ENCODE measurements at places on chromosomes 4 and X.
A peak's percentile ranks its signal among the peaks of the same experiment; 100 is the strongest.

DNA sequence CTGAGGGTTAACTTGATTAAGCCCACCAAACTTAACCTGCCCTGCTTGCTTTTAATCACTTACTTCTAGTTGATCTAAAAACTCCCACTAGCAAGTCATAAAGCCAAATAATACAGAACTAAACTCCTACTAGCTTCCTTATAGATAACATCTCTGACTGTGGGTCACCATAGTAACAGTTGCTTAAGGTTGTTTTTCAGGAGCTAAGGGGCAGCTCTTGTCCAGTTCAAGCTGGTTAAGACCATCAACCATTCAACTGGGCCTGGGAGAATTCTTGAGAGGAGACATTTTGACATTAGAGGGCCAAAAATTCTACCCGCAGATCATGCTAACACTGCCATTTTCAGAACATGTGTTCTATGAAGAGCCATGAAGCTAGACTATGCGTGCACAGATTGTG, 67.0 kb downstream of the UCHL1 start:
- DNase-seq: no peak

DNA sequence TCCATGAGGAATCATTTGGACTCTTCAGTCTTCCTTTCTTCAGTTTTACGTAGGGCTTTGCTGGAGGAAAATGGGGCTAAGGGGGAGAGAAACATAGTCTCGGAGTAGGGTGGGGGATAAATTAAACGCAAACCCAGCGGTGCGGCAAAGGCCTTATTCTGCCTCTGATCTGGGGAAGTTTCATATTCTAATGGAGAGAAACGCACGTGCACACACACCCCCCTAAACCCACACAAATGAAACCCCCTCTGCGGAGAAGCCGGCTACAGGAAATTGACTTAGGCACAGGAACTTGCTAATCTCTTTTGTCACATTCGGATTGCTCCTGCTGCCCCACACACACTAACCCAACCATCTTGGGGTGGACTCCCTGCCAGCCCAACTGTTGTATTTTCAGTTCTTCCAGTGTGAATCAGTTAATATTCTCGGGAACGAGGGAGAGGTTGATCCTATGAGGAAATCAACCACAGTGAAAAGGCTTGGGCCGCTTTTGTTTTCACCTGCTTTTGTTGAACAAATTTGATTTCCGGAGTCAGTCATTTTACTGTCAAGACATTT, at the start of gene RHOH:
Gene RHOH (plus strand): TSS at position 308 of the 558 bp plus-strand sequence. CDS start 46,356 bp downstream, outside the sequence.
- peak; percentile 55 for DNase-seq

- no peak for DNase-seq
These were observed 52.3 kb downstream of the IL1RAPL2 start for GRCh38 chrX:104618106-104618895.

DNA sequence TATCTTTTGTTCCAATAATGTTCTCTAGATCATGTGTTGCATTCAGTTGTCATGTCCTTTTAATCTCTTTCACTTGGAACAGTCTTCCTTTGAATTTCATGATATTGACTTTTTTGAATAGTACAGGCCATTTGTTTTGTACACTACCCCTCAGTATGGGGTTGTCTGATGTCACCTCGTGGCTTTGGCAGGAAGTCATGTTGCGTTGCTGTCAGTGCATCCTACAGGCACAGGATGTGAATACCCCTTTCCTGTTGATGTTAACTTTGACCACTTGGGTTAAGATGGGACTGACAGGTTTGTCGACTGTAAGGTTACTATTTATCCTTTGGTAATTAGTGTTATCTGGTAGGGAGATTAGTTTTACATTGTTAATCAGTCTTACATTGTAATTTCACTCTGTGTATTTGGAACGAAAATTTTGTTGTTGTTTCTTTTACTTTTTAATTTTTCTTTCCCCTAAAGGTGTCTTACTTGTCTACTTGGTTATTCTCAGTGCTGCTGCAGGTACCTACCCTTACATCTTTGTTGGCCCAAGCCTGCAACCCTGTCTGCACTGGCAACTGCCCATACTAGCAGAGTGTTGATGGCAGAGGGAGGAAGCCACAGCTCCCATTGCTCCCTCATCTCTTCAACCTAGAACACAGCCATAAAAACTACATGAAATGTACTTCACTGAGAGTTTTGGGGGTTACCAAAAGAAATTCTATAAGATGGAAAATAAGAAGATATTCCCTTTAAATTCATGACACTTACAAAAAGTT, 14.7 kb upstream of the ATP8A1 start:
- DNase-seq: no peak

- no peak for DNase-seq
These were observed 3.6 kb downstream of the GTPBP6 start for GRCh38 chrX:314781-315595.

- DNase-seq: no peak
These were observed 306.3 kb upstream of the PCDH7 start for GRCh38 chr4:30413915-30414314.

- DNase-seq: no peak
These were observed 172.7 kb upstream of the TBC1D9 start for GRCh38 chr4:140928880-140929279.

DNA sequence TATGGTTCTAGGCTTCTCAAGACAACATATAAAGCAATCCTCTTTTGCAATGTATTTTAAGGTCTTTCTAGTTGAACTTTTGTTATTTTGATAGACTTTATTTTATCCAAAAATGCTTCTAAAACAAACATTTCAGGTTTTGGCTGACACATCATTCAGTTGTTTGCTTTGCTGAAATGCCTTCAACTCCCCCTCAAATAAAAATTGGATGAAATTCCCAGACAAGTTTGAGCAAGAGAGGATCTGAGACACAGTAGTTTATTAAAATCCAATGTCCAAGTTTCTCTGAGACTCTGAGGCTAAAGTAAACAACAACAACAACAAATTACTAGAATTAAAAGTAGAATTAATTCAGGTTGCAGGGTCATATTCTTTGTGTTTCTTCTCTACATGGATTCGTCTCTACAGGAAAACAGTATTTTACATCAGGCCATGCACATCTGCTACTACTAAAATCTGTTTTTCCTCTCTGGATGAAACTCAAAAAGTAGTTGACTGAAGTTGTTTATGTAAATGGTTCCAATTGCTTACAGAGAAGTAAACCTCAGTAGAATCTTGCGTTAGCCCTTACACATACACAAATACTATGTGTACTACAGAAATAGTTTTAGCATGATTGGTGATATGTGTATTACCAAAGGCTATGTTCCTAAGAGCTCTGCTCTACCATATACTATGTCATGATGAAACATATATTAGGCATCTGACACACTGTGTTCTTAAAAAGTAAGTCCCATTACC, 64.9 kb downstream of the PRSS12 start:
- no peak for DNase-seq

DNA sequence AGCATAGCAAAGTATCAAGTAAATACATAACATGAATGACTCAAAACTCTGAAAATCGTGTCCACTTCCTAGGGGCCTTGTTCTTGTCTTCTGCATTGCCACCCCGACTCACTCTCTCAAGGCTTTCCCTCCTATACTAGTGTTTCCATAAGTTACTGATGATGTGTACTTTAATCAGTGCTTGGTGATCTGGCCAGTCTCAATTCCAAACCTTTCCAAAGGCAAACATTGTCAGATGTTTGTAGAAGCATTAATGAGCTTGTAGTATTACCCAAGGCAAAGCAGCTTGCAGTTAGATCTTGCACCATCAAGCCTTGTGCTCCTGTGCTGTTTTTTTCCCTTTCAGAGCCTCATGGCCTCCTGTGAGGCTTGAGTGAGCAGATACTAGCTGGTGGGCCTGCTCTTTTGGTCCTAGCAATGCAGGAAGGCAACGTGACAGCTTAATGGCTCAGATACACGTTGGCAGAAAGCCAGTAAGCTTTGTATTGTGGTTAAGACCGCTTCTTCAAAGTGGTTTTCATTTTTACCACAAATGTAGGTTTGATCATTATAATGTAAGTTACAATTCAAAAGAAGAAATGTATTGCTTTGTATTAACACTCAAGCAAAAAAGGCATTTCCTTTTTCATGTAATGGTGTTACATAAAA, 51.8 kb downstream of the RBPJ start:
- DNase-seq: no peak

- DNase-seq: no peak
These were observed 276.1 kb downstream of the GASK1B start for GRCh38 chr4:157896726-157897125.

GRCh38 chrX:16953606-16954211, 7.3 kb downstream of the REPS2 start:
- DNase-seq: no peak

DNA sequence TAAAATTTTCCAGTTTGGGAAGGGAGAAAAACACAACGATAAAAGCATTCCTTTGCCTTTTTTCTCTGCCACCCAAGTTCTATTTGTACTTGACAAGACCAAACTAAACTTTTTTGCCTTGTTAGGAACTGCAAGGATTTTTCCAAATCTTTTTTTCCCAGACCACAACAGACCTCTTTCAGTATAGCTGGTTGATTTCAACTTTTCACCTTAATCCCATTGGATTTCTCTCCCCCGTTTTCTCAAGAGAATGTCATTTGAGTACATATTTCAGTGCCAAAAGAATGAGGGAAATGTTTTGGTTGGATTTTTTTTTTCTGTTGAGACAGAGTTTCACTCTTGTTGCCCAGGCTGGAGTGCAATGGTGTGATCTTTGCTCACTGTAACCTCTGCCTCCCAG, 18.5 kb upstream of the SGMS2 start:
- no peak for DNase-seq

- no peak for DNase-seq
These were observed 205.4 kb downstream of the LDB2 start for GRCh38 chr4:16692961-16693506.

DNA sequence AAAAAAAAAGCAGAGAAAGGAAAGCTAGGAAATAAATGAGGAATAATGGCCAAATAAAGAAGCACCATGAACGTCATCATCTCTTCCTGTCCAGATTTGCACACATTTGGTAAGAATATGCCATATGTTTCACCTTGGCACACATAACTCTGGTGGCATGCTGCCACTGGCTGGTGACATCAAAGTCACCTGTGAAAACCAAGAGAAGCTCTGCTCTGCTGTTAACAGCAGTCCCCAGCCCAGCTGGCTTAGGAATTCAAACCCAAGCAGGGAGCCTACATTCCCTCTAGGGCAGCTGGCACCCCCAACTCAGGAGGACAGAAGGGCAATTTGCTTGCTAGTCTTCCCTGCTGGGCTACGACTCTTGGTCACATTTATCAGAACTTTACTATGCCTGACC, 77.6 kb downstream of the RASL11B start:
- DNase-seq: no peak

GRCh38 chr4:109294006-109294405, 8.5 kb downstream of the COL25A1 start:
- no peak for DNase-seq

DNA sequence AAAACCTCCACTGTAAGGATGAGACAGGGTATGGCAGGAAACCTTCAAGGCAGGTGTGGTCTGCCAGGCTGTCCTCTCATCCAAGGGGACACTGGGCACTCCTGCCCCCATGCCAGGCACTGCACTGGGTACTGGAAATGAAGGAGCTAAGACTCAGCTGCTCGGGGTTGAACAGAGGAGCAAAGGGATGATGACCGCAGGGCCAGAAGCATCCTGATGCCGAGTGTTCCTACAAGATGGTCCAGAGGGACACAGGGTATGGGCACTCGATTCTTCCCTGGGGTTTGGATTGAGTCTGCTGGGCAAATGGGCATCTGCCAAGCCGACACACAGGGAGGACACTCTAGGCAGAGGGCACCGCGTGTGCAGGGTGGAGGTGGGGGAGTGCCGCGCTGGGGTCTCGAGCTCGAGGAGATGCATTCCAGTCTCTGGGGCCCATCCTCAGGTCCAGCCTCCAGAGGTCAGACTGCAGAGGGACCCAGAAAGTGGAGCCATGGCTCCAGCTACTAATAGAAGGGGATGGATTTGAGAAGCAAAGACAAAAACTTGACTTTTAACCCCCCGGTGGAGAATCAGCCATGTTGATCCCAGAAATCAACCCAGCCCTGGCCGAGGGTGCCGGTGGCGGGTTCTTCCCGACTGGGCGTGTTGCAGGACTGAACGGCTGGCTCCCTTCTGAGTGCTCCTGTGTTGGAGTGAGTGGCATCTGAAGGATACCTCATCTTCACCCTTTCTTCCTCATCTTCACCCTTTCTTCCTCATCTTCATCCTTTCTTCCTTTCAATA, 247.0 kb downstream of the AFAP1 start:
- no peak for DNase-seq

- no peak for DNase-seq
These were observed 222.5 kb downstream of the AFF2 start for GRCh38 chrX:148722966-148723365.

Measured in activated CD4-positive, CD25-positive, alpha-beta regulatory T cell treated with anti-CD3 and anti-CD28 coated beads, Interleukin-2, amount 50 U/mL, for 72 hours (primary cell).